ENCODE measurements at places on chromosomes 12 and 14. TPM values are rescaled to one million over a fixed set of nuclear protein-coding genes. Genes with fewer than 3 reads are reported as not detected.

The HOXC4 gene
- total RNA-seq = not detected

The NTF3 gene
- total RNA-seq = 1.1 TPM

The CELA1 gene
- not detected for total RNA-seq

The STYK1 gene
- total RNA-seq = not detected

The ARHGEF25 gene
- total RNA-seq = 11.9 TPM

The CCDC184 gene
- total RNA-seq = 1.1 TPM

The DCN gene
- total RNA-seq = 741 TPM

The LRRC10 gene
- 50.8 TPM for total RNA-seq

The STAB2 gene
- total RNA-seq = 0.25 TPM

The PIWIL1 gene
- not detected for total RNA-seq

The TPH2 gene
- total RNA-seq = not detected

The SLC24A4 gene
- 0.52 TPM for total RNA-seq

The AQP2 gene
- total RNA-seq = not detected

The GDF3 gene
- not detected for total RNA-seq

The APOLD1 gene
- total RNA-seq = 21.3 TPM

The SETD3 gene
- total RNA-seq = 99.1 TPM

The HSPB8 gene
- 504 TPM for total RNA-seq

The OASL gene
- total RNA-seq = 0.55 TPM

The CFAP251 gene
- total RNA-seq = 0.92 TPM

The BAG5 gene
- total RNA-seq = 16.4 TPM

The HVCN1 gene
- 10.4 TPM for total RNA-seq

The KRT4 gene
- not detected for total RNA-seq

The EPYC gene
- total RNA-seq = not detected

The OR4K17 gene
- total RNA-seq = not detected

The NEUROD4 gene
- not detected for total RNA-seq

The LTA4H gene
- 42.0 TPM for total RNA-seq

The RERGL gene
- 0.94 TPM for total RNA-seq

The CIT gene
- total RNA-seq = 0.87 TPM

The FLVCR2 gene
- total RNA-seq = 5.6 TPM

The CCND2 gene
- total RNA-seq = 281 TPM

The RFX4 gene
- not detected for total RNA-seq
